ENCODE measurements at places on chromosomes 16 and 17.

DNA sequence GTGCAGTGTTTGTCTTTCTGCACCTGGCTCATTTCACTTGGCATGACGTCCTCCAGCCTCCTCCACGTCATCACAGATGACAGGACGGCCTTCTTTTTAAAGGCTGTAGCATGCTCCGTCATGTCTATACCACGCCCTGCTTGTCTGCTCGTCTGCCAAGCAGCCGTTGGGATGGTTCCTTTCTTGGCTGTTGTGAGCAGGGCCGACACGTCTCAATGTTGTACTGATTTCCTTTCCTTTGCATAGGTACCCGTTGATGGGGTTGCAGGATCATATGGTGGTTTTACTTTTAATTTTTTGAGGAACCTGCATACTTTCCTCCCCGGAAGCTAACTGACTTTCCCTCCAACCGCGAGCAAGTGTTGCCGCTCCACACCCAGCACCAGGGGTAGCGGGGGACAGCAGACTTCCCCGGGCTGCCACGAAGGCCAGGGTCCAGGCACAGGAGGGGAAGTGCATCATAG lies 212.2 kb upstream of the ZNF469 start:
- DNase-seq = no peak

DNA sequence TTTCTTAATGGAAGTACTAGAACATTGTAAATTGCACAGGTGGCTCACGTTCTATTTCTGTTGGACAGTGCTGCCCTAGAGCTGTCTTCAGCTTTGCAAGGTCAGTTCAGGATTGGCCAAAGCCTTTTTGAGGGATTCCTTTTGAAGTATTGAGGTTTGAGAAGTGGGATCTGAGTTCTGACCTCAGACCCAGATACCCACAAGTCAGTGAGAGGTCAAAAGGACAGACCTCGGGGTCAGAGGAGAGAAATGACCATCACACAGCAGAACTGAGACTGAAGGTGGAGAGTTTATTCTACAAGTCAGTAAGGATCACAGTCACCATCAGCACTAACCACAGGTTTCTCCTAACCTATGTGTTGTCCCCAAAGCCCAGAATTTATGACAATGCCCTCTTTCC lies 1.7 kb downstream of the ACSM5 start:
- no peak for DNase-seq

GRCh38 chr17:38912221-38912813 lies 13.1 kb upstream of the LASP1NB start:
- DNase-seq = no peak

GRCh38 chr16:24645739-24646645 lies 83.5 kb upstream of the TNRC6A start:
- no peak for DNase-seq

GRCh38 chr16:87746178-87746577 lies 19.6 kb downstream of the KLHDC4 start:
- no peak for DNase-seq

GRCh38 chr17:81940538-81941483 lies 3.7 kb upstream of the PYCR1 start:
- DNase-seq = no peak

- no peak for DNase-seq
Observed at GRCh38 chr16:24728011-24728410, 1.4 kb upstream of the TNRC6A start.

GRCh38 chr17:75750661-75751423 lies 14.2 kb downstream of the GALK1 start:
- DNase-seq = no peak

GRCh38 chr17:80960037-80960796 lies 31.4 kb upstream of the CHMP6 start:
- no peak for DNase-seq

GRCh38 chr16:72311426-72311825 lies 139.5 kb upstream of the PMFBP1 start:
- no peak for DNase-seq

DNA sequence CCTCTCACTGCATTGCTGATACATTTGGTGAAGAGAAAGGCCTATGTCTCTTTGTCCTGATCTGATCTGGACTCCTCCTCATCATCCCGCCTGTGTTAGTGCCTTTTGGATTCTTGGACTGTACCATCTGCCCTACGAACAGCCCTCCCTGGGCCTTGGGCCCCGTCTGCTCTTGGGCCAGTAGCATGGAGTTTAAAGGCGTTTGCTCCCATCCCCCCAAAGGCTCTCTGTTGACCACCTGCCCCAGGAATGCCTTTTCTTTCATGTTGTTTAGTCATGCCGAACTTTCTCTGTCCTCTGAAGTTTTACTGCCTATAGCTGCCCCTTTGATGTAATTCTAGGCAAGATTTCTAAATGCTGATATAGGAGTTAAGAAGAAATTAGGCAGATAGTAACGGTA lies 30.9 kb upstream of the MEAK7 start:
- no peak for DNase-seq

DNA sequence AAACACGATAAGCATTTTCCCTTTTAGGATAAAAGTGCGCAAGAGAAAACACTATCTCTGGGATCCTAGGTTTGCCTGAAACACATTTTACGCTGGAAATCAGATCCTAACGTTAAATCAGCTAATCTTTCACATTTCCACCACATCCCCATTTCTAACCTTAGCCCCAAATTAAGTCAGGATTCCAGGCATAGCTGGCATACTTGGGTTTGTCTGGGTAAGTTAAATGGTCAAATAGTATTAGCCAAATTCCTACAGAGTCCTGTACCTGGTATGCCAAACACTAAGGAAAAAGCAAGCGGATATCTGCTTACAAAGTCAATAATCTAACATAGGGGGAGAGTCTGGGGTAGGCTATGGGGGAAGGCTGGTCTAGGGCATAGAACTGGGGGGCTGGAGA lies 557.4 kb upstream of the ZFHX3 start:
- no peak for DNase-seq

DNA sequence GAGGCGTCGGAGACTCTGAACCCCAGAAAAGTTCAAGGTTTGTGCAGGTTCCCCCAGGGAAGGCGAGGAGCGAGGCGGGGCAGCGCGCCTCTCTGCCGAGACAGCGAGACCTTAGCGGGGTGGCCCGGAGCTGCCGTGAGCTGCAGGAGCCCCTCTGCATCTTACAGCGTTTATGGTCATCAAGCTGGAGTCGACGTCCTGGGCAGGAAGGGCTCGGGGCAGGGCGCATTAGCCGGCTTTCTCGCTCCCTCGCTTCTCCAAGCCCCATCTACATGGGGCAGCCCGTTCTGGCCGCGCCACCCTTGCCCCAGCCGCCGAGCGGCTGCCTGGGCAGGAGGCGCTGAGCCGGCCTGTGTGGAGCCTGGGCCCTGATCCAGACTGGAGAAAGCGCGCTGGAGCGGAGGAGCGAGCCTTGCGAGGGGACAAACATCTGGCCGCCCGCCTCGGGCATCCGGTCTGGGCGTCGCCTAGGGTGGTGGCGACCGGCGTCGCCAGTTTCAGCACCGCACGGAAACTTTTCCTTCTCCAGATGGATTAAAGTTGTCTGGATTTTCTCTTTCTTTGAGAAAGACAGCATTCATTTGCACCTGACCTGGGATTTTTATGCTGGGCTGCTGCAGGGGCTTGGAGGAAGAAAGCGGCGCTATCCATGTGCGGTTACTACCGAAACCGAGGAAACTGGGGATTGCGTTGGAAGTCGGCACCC lies 750 bp downstream of the TMEM132E start:
- DNase-seq = no peak

Data from activated CD4-positive, alpha-beta T cell treated with anti-CD3 and anti-CD28 coated beads for 24 hours (primary cell).